ENCODE measurements at places on chromosomes 1 and 21.

DNA sequence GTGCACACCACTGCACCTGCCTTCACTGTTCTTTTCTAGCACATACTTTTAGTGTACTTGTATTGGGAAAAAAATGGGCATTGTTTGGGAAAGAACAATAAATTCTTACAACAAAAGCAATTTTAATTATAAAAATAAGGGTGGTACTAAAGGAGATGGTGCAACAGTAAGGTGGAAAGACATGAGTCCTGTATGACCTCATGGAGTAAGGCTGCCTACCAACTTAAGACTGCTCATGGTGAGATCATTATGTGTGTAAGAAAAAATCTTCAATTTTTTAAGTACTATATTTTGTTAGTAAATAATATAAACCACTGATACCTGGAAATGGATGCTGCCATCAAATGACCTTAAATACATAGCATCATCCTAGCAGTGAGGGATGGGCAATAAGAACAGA is 29.6 kb upstream of the PHGDH start:
- no peak for DNase-seq

- no peak for DNase-seq
These were observed 605 bp downstream of the RGS4 start for GRCh38 chr1:163069655-163070277.

DNA sequence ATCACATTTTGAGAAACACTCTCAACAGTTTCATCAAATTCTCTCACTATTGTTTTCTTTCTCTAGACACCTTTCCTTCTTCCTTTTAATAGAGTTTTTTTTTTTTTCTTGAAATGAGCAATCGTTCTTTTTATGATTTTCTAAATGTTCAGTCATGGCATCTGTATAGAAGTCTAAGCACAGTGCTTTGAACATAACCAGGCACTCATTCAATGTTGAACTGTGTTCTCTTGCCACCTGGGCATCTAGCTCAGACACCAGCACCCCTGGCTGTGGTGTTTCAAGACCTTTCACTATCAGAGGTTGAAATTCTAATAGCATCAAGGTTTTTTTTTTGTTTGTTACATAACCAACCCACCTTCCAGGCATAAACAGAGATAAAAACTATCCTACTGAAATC is 96.6 kb downstream of the DNM3 start:
- DNase-seq: no peak

GRCh38 chr1:179030683-179031082 is 5.0 kb downstream of the FAM20B start:
- no peak for DNase-seq

DNA sequence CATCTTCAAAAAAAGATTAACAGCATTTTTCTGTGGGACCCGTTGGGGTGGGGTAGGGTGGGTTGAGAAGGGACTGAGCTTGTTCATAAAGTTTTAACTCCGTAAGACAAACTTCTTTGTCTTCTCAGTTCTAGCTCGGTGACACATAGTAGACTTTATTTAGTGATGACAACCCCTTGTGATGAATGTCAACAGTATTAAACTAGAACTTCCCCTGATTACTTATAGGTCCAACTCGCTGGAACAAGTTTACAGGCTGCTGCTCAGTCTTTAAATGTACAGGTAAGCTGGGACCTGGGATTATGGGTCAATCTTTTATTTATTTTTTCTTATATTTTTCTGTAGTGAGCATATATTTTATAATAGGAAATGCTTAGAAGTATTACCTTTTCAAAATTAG is 148.4 kb downstream of the CD247 start:
- DNase-seq: no peak

- DNase-seq: no peak
These were observed 683 bp upstream of the EFNA4 start for GRCh38 chr1:155062702-155063411.

DNA sequence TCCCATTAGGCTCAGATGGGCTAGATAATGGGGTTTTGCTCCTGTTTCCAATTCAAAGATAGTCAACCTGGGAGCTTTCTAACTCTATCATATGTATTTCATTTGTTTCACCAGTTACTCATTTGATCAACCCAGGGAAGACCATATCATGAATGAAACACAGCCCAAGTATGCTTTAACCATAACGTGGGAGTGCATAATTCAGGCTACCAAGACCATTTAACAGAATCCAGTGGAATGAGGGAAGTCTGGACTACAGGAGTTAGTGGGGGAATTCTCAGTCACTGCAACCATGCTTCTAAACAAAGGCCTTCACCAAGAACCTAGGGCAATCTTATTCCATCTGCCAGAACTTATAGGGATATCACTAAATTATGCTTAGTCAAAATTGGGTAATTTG is 15.0 kb upstream of the SLC16A1 start:
- DNase-seq: no peak

DNA sequence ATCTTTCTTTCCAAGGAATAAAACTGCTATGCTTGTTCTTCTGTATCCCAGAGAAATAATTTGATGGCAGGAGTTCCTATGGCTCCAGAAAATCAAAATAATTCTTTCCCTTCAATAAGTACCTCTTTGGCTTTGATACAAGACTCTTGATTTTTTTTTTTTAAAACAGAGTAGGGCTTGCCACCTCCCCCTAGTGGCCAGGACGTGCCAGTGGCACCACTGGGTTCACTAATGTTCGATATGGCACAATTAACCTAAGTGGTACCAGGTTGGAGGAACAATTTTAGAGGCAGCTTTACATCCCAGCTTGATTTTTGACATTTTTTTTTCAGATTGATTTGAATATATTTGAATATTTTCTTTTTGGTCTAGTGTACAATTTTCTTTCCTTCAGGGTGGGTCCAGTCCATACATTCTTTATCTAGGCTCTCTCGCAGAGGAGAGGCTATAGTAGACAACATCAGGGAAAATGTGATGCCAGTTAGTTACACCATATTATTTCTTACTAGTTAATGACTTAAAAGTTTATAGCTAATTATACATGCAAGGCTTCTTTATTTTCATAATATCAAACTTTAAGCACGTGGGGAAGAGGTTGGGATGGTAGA is 330.9 kb downstream of the S1PR1 start:
- DNase-seq: peak; percentile 3

DNA sequence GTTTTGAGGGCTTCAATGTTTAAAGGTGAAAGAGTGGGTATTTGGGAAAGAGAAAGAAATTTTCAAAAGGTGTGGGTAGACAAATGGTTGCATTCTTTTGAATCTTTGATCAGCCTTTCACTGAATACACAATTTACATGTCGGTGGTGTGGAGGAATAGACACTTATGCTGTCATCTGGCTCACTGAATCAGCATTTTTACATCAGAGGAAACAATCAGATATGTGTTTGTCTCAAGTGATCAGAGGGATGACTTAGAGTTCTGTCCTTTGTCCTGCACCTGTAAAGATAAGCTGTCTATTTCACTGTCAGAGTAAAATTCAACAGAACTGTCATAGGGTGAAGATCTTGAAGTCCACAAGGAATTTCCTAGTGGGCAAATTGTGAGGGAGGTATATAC is 170.9 kb upstream of the USP25 start:
- DNase-seq: no peak

DNA sequence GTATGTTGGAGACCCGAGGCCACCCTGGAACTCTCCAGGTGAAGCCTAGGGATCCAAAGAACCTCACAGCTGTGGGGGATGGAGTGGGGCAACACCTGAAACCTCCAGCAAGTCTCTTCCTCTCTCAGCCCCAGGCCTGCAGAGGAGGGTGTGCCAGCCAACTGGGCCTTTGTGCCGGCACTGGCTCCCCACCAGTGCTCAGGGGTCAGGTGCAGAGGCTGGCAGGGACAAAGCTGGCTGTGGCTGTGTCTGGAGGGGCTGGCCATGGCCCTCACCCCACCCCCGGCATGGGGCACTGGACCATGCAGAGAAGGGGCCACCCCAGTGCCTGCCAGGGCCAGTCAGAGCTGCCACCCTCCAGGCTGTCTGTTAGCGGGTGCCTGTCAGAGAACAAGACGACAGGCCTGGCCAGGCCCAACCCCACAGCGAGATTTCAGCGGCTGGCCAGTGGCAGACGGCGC is 3.9 kb downstream of the COL18A1 start:
- no peak for DNase-seq

DNA sequence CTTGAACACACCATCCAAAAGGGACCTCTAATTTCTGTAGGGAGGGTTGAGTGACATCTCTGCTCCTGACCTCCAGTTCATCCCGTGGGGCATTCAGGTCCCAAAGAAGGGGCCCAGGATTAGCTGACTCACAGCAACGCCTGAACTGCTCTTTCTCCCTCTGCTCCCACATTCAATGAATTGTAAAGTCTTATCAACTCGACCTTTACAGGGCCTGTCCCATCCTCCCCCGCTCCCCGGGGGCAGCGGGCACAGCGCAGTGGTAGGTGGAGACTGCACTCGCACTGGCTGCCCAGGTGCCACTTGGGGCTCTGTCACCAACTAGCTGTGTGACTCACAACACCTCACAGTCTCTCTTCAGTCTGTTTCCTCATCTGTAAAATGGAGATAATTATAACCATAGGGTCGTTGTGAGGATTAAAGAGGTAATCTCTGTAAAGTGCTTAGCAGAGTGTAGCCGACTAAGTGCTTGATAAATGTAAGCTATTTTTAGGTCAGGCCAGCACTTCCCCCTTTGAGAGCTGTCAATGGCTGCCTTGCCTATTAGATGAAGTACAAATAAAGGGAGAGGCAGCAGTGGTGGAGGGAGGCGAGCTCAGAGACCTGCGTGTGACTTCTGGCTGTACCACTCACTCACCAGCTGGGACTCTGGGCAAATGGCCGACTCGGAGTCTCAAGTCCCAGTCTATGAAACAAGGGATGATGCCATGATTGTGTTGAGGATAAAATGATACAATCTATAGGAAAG is 637 bp upstream of the MYBPHL start:
- DNase-seq: no peak

GRCh38 chr1:241682921-241683320 is 30.8 kb downstream of the WDR64 start:
- no peak for DNase-seq

GRCh38 chr21:23585419-23585818 is 2021.9 kb downstream of the MRPL39 start:
- DNase-seq: no peak

DNA sequence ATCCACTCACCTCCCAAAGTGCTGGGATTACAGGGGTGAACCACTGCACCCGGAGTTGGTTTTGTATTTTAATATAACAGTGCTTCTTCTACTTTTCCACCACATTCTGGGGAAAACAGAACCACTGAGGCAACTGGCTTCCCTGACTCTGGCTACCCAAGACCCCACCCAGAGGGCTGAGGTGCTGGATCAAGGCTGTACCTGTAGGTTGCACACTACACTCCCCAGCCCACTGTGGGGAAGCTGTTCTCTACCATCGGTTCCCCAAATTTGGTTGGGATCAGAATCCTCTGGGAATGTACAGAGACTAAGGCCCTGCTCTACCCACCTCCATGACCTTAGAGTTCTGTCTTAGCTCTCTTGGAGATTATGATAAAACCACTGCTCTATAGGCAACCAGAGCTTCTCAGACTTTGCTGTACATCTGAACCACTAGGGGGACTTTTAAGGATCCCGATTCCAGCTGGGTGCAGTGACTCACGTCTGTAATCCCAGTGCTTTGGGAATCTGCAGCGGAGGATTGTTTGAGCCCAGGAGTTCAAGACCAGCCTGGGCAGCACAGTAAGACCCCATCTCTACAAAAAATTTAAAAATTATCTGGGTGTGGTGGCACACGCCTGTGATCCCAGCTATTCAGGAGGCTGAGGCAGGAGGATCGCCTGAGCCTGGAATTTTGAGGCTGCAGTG is 51.6 kb downstream of the GNG4 start:
- peak; percentile 31 for DNase-seq

DNA sequence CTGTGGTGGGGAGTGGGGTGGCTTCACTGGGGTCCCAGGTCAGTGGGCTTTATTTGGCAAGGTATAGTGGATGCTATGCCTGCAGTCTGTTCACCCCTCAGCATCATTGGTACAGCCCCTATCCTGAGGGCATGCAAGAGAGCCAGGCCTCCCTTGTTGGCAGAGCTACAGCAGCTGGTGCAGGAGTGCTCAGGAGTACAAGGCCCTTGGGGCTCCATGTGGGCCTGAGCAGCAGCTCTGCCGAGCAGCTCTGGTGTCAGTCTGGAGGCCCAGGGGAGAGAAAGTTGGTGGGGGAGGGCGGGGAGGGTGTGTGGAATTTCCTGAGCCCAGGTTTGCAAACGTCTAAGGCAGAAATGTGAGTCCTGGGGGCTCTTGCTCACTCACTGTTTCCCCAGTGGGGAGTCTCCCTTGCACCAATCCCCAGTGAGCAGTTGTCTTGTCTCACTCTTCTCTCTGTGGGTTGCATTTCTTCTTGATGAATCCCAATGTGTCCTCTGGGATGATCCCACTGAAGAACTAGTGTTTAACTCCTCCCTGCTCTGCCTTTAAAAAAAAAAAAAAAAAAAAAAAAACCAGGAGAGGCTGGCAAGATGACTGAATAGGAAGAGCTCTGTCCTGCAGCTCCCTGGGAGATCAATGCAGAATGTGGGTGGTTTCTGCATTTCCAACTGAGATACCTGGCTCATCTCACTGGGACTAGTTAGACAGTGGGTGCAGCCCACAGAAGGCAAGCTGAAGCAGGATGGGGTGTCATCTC is 39.5 kb upstream of the CYP4X1 start:
- DNase-seq: no peak

GRCh38 chr1:100266741-100267140 is 725 bp downstream of the RTCA start:
- no peak for DNase-seq

GRCh38 chr1:172766462-172766861 is 107.6 kb downstream of the FASLG start:
- DNase-seq: no peak

- DNase-seq: no peak
These were observed 386.9 kb upstream of the PROX1 start for GRCh38 chr1:213600879-213601278.

- no peak for DNase-seq
These were observed 7.8 kb upstream of the MMEL1 start for GRCh38 chr1:2640626-2641025.

- DNase-seq: no peak
These were observed 54.4 kb downstream of the MAB21L3 start for GRCh38 chr1:116165572-116165971.

DNA sequence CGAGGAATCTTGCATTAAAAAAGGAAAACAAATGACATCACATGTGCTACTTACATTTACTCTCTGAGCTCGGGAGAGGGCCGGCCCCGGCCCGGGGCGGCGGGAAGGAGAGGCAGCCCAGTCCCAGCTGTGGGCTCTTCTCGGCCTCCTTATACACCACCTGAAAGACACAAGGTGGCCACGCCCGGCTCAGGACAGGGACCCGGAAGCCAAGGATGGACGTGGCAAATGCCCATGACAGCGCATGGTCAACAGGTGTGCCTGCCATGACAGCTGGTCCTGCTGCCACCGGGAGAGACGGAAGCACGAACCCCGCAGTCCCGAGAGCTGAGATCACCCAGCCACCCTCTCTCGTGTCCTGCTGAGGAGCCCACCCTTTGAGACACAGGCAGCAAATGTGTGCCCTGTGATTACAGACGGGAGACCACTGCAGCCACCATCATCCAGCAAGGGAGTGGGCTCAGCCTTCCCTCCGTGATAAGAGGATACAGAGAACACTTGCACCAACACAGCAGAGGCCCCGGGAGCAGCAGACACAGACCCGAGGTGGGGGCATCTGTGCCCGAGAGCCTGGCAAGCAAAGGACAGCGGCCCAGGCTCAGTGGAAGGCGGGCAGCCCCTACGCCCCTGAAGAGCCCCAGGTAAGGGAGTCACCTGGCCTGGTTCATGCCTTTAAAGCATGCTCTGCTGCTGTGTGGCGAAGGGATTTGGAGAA is 8.7 kb downstream of the TPRG1L start:
- DNase-seq: no peak
